ENCODE measurements at places on chromosomes 16 and 17.

DNA sequence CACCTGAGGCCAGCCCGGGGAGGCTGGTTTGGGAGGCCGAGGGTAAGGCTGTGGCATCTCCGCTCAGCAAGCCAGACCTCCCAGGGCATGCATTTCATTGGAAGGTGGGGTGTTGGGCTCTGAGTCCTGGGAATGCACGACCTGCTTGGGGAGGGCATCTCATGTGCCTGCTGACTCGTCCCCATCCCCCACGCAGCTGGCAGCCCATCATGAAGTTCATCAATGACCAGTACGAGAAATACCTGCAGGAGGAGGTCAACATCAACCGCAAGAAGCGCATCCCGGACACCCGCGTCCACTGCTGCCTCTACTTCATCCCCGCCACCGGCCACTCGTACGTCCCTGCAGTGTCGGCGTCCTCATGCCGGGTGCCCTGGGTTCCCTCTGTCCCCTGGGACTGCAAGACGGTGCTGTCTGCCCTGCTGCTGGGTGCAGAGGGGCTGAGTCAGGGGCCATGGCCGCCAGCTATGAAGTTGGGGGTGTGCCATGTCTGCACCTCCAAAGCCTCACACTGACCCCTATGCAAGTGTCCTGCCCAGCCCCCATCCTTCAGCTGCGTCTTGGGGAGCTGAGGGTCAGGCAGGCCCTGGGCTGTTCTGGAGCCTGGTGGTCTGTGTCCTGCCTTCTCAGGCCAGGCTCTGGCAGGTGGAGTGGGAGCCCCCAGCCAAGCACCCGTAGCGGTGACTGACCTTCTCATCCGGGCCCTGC, 347.9 kb downstream of the SEC14L1 start:
- no peak for DNase-seq

GRCh38 chr17:6095501-6095900, 25.3 kb downstream of the WSCD1 start:
- no peak for DNase-seq

DNA sequence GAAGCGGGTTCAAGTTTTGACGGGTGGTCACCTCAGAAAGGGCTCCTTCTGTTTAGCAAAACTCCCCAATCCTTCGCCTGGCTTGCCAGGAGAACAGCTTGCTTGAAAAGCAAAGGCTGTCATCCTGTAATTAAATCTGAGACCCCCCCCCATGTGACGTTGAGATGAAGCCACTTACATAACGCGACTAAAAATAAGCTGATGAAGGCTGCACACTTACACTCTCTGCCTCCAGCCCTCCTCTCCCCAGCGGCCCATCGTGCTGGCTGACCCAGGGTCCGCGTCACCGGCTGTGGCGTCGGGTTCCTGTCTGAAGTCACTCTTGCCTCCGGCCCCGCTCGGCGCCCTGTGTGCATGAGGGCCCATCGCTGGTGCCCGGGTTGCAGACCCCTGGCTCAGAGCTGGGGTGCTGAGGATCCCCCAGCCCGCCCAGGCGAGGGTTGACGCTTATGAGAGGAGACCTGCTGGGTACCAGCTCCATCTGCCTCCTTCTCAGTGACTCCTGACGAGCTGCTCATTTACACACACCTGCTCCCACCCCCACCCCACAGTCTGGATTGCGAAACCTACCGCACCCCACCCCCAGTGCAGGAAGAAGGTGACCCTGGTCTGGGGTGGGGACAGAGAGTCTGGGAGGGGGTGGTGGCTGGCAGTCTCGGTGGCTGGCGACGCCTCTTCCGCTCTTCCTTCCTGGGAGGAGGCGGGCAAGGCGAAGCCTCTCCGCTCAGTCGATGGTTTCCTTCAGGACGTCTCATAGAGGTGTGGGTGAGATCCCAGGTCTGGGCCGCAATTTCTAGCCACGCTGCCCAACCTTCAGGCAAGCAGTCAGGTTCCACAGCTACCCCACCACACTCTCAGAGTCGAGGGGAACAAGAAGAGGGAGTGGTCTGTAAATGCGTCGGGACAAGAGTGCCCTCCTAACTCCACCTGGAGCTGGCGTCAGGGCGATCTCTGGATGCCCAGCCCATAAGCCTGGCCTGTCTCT, 3.1 kb upstream of the BAIAP2 start:
- no peak for DNase-seq

GRCh38 chr16:73002866-73003265, 45.1 kb downstream of the ZFHX3 start:
- no peak for DNase-seq

DNA sequence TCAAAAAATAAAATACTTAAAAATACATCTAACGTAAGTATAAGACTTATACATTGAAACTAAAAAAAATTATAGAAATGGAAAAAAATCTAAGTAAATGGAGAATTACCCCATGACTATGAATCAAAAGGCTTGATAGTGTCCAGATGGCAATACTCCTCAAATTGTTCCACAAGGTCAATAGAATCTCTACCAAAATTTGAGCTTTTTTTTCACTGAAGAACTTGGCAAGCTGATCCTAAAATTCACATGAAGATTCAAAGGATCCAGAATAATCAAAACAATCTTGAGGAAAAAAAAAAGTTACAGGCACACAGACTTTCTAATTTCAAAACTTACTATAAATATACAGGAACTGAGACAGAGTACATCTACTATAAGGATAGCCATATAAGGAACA, 448.4 kb upstream of the CDH11 start:
- DNase-seq = no peak

GRCh38 chr16:86872131-86872530, 293.8 kb downstream of the FOXL1 start:
- DNase-seq = no peak

GRCh38 chr17:37642681-37643080, 565 bp downstream of the DDX52 start:
- DNase-seq = peak; percentile 26

DNA sequence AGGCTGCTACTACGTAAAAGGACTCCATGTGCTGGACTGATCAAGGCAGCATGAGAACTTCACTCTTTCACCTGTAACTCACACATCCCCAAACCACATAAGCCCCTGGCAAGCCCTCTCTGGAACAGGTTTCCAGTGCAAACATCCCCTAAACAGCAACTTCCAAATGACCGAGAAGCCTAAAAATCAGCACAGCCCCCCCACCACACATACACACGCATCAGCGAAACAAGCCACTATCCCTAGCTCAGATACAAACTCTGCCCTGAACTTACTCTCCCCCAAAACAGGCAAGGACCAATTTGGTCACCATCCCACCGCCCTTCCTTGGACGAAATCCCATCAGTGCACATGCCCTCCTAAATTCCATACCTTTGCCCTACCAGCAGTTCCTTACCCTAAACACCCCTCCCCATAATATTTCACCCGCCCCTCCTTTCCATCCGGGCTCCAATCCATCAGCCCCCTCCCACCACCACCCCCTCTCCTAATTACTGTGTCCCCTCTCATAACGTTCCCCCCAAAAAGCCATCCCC, 735 bp downstream of the LSM12 start:
- DNase-seq = no peak

DNA sequence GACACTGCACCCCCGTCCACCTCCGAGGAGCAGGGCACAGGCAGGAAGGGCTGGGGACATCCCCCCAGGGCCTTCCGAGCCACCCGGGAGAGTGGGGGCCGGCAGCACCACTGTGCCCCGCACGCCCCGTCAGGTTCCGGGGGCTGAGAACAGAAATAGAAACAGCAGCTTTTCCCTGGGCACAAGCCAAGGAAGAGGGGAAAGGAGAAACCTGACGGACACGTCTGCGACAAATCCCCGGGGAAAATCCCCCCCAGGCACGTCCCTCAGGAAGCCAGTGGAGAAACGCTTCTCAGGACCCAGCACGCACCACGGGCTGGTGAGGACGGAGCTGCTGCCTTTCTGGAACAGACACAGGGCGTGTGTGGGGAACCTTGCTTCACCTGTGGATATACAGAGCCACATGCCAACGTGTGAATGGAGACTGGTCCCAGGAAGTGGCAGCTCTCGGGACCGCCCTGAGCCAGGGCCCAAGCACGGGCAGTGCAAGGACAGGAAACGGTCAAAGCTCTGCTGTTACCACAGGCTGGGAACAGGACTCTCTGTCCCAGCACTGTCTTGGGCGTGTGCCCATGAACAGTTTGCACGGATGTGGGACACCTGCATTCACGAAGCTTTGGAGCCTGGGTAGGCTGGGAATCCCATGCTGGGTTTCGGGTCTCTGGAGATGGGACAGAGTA, 1.2 kb upstream of the TMEM204 start:
- no peak for DNase-seq

GRCh38 chr17:34503528-34504195, 75.7 kb upstream of the TMEM132E start:
- DNase-seq = no peak

- DNase-seq = no peak
These were observed 2.4 kb downstream of the ABAT start for GRCh38 chr16:8676737-8677375.

DNA sequence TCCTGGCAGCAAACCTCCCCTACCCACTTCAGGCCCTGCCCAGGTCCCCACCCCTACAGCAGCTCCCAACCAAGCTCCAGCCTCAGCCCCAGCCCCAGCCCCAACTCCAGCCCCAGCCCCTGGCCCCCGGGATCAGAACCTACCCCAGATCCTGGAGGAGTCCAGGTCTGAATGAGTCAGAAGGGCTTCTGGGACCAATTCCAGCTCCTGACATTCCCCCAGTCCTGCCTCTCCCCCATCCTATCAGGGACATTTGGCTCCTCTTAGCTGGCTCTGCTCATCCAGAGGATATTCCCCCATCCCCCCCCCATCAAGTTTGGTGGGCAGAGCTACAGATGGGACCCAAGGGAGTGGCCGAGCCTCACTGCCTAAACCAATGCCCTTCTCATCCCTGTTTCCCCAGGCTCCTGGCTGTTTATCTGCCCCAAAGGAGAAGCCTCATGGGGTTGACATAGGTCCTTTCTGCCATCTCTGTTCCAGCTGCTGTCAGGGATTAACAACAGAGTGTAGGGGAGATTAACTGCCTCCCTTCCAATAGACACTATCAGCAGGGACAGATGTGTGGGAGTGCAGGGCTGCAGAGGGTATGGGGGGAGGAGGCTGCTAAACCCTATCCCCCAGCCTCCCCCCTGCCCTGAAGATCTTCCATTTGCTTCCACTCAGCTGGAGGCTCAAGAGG, 16.5 kb downstream of the CNTNAP1 start:
- DNase-seq = no peak

DNA sequence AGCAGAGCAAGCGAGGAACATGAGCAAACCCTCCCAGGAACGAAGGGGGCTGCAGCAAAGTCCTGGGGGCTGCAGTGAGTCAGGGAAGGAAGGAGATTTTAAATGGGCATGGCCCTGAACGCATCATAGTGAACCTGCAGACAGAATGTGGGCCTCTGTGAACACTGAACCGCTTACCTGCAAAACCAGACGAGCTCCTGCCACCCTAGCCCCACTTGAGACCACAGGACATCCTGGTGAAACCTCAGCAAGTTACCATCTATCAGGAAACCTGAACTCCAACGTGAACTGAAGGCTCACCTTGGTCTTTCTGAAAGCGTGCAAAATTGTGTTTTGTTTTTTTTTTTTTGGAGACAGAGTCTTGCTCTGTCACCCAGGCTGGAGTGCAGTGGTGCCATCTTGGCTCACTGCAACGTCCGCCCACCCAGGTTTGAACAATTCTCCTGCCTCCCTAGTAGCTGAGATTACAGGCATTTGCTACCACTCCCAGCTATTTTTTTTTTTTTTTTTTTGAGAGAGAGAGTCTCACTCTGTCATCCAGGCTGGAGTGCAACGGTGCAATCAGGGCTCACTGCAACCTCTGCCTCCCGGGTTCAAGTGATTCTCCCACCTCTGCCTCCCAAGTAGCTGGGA, 30.8 kb downstream of the FANCA start:
- no peak for DNase-seq

DNA sequence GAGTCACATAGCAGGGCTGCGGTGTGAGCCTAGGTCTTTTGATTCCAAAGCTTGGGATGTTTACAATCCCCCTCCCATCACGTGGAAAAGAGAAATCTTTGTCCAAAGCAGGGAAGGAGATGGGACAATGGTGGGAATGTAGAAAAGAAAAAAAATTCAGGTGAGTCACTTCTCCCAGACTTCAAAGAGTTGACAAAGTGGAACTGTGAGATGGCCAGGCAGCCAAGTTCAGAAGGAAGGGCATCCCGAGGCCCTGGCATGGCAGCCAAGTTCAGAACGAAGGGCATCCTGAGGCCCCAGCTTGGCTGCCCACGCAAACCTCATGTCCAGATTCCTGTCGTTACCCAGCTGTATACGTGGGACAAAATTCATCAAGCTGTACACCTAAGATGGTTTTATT, 47.5 kb downstream of the FOXL1 start:
- peak; percentile 65 for DNase-seq

GRCh38 chr17:64282753-64283080, 19.7 kb upstream of the TEX2 start:
- no peak for DNase-seq

GRCh38 chr16:79067600-79067999, 532.9 kb downstream of the MAF start:
- peak; percentile 17 for DNase-seq

DNA sequence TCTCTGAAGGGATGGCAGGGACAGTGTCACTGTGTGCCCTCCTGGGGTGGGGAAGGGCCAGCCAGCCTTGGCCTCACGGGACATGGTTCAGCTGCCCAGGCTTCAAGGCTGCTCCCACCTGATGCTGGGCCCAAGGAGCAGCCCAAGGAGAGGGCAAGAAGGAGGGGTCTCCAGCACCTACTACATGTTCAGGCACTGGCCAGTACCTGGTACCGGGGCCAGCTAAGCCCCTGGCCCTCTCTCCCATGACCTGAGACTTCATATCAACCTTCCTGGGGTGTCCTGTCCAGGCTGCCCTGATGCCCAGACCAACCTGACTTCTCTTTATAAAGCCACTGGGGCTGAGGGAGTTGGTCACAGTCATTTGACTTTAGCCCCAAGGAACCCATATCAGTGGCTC, 1.3 kb downstream of the USH1G start:
- DNase-seq = no peak

DNA sequence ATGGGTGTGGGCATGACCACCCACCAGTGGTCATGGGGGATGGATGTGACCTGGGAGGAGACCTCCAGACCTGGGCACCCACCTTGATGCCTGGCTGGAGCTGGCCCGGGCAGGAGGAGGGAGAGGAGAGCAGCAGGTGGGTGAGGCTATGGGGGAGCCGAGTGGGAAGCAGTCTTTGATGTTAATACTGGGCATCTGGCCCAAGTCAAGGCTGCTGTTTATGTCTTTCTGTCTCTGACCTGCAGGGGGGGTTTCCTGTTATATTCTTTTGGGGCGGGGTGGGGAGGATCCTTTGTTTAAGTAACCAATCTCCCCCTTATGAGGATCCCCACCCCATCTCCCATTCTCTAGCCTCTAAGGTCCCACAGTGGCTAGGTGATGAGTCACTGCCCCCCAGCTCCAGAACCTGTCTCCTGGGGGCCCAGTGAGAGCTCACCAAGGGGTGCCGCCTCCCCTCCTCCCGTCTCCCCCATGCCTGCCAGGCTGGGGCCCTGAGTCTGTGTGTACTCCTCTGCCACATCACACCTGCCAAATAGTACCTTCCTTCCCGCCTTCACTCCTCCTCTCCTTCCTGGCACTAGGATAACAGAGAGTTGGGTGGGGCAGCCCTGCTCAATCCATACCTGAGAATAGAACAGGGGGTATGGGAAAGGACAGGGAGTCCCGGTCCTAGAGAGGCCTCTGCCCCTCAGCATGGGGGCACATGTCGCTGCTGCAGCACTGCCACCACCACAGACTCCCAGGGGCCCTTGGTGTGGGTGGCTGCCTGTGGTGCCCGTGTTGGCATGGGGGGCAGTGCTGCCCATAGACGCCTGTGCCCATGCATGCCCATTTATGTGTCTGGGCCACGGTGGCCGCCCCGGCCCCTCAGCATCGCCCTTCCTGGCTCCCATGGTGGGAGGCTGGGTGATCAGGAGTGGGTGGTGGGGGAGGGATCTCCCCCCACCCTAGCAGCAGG, 7.3 kb downstream of the THRA start:
- DNase-seq = peak; percentile 89
